ENCODE measurements at places on chromosomes 7 and 10. TPM values are rescaled to one million over a fixed set of nuclear protein-coding genes. Genes with fewer than 3 reads are reported as not detected.

ZNF804B gene
- total RNA-seq, result 0.23 TPM

MYH16 gene
- total RNA-seq, result not detected

KLHDC10 gene
- 24.9 TPM for total RNA-seq

OPALIN gene
- not detected for total RNA-seq

PAX4 gene
- not detected for total RNA-seq

AOAH gene
- total RNA-seq, result 0.59 TPM

SYT15B gene
- total RNA-seq, result 0.33 TPM

DNA sequence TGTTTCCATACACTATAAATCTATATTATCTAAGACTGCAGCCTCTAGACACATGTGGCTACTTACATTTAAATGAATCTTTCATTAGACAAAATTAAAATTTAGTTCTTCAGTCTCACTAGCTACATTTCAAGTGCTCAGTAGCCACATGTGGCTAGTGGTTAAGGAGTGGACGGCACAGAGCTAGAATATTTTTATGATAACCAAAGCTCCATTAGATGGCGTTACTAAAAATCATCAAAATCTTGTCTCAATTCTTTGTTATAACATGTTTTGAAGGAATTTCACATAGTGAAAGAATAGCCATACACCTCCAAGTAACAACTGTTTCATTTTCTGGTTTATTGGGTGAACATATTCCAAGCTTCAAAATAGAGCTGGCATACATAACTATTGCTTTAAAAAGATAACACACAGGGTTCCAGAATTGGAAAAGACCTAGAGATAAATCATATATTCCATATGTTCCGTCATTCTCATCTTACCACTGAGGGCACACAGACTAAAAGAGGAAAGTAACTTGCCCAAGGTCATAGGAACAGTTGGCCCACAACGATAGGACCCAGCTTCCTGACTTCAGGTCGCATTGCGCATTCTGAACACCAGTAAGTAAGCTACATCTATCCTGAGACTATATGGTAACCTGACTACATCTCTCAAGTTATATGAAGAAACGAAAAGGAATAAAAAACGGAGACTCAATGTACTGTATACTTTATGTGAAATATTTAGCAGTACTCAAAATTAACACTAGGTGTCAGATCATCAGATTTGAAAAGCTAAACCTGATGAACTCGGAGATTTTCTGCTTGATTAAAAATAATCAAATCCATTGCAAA is 66.6 kb downstream of the CAV1 start:
- no peak for DNase-seq

- DNase-seq, result no peak
Observed at GRCh38 chr7:50331564-50332208, 27.2 kb downstream of the IKZF1 start.

DNA sequence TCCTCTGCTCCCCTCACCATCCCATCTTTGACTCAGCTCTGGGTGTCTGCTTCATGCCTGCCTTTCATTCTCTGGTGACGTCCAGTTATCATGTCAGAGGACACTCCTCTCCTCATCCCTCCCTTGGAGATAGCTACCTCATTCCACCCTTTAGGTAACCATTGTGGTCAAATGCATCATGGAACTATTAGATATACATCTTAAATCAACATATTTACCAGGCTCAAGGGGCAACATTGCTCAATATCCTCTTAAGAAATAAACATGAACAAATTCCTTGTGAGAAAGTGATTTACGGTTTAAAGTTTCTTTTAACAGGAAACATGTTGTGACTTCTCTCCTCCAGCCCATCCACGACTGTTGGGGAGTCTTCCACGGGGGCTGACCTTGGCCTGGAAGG is 511.6 kb upstream of the IGFBP3 start:
- DNase-seq, result no peak

DNA sequence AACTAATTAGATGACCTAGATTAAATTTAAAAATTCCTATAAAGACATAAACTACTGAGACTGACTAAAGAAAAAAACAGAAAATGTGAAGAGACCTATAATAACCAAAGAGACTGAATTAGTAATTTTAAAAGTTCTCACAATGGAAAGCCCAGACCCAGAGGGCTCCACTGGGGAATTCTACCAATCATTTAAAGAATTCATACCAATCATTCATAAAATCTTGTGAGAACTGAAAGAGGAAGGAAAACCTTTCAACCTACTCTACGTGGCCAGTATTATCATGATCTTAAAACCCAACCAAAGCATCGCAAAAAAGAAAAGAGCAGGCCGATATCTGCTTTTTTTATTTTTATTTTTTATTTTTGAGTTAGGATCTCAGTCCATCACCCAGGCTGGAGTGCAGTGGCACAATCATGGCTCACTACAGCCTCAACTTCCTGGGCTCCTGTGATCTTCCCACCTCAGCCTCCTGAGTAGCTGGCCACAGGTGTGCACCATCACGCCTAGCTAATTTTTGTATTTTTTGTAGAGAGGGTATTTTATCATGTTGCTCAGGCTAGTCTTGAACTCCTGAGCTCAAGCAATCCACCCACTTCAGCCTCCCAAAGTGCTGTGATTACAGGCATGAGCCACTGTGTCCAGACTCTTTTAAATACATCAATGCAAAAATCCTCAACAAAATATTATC is 48.6 kb downstream of the DGKI start:
- no peak for DNase-seq

DNA sequence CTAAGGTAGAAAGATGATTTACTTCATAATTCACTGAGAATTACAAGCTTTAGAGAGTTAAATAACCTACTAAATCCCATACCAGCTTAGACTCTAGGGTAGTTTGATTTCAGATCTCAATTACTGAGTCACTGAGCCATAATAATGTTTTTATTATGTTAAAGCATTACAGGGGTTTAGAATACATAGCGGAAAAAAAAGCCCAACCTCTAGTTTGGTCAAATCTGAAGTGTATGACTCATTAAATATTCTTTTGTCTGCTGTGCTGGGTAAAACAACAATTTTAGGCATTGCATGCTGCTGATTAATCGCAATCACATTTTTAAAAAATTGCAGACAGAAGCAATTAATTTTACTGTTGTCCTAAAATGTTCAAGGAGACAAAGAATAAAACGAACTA is 48.5 kb downstream of the MALRD1 start:
- DNase-seq, result no peak

DNA sequence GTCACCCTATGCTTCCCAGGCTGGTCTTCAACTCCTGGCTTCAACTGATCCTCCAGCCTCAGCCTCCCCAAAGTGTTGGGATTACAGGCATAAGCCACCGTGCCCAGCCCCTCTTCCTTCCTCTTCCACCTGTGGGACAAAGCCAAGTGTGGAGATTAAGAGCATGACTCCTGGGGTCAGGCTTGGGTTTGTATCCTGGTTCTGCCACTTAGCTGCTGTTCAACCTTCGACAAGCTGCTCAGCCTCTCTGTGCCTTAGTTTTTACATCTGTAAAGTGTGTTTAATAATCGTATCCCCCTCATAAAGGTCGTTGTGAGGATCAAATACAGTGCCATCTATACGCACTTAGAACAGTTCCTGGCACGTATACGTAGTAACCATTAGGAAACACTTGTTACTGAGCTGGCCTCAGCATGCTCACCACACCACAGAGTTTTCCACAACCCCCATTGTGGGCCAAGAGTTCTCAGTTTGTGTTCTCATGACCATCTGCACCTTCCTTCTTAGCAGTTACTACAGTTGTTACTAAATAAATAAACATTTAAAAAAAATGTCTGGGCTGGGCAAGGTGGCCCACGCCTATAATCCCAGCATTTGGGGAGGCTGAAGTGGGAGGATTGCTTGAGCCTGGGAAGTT is 140.5 kb upstream of the BTBD16 start:
- no peak for DNase-seq

- no peak for DNase-seq
Observed at GRCh38 chr7:77738871-77739270, 42.6 kb downstream of the RSBN1L start.

GRCh38 chr10:97028126-97028831 is 157.5 kb downstream of the SLIT1 start:
- no peak for DNase-seq

DNA sequence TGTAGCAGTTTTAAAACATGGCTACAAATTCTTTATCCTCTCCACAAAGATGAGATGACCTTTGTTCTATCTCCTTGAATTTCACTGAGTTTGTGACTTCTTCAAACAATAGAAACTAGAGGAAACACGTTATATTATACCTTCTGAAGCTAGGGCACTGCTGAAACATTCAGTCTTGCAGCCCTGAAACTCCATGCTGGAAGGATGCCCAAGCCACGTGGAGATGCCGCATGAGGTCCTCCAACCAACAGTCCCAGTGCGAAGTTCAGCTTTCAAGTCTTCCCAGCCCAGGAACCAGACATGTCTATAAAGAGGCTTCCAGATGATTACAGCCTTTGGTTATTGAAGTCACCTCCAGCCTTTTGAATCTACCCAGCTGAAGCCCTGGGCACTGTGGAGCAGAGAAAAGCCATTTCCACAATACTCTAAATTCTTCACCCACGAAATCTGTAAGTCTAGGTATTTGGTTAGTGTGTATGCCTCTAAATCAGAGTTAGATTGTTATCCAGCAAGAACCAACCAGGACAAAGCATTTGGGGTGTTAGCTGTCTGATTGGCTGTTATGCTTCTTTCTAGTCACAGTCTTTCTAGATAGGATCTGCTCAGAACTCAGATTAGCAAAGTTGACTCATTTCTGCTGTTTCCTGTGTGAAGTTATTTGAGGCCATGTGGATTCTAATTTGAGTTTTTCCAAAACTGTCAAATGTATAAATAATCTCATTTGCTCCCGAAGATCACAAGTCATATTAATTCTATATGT is 186.5 kb upstream of the TMEM72 start:
- DNase-seq, result no peak

- DNase-seq, result no peak
Observed at GRCh38 chr10:112834751-112835181, 115.3 kb upstream of the TCF7L2 start.

- DNase-seq, result peak; percentile 99
Observed at GRCh38 chr7:73683056-73683787, at the start of the genes BUD23 and DNAJC30. Gene BUD23, plus strand, starts transcription at chr7:73683597. Its CDS starts 29 bp downstream, at chr7:73683626. Gene DNAJC30, minus strand, starts transcription at chr7:73683453. Its CDS starts 30 bp downstream, at chr7:73683423.

GRCh38 chr10:23198610-23198939 is 6.5 kb downstream of the PTF1A start:
- no peak for DNase-seq

- DNase-seq, result no peak
Observed at GRCh38 chr10:78925800-78926319, 142.9 kb upstream of the ZMIZ1 start.

DNA sequence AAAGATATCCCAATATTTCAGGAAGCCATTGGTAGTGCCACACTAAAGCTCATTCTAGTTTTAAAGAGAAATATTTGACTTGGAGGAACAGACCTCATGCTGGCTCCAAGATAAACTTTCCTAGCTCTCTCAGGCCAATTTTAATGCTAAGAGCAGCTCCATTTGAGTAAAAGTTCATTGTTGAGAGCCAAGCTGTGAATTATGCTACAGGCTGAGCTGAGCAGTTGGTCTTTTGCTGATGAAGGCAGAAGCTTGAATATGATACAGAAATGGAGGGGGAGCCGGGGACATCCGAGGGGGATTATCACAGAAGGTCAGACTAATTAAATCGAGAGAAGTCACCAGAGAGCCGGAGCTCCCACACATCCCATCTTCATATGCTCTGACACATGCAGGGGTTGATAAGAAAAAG is 175.7 kb upstream of the AUTS2 start:
- no peak for DNase-seq

DNA sequence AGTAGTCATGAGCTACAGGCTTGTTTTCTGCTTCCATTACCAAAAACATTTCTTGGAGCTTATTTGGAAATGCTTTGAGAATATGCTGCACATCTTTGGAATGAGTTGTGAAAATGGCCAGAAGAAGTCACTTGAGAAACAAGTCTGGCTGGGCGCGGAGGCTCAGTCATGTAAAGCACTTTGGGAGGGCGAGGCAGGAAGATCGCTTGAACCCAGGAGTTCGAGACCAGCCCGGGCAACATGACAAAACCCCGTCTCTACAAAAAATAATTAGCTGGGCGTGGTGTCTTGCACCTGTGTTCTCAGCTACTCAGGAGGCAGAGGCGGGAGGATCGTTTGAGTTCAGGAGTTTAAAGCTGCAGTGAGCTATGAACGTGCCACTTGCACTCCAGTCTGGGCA is 882 bp upstream of the CHCHD1 start:
- no peak for DNase-seq

DNA sequence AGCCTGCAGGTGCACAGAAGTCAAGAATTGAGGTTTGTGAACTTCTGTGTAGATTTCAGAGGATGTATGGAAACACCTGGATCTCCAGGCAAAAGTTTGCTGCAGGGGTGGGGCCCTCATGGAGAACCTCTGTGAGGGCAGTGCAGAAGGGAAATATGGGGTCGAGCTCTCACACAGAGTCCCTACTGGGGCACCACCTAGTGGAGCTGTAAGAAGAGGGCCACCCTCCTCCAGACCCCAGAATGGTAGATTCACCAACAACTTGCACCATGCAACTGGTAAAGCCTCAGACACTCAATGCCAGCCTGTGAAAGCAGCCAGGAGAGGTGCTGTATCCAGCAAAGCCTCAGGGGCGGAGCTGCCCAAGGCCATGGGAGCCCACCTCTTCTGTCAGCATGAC is 205.8 kb downstream of the CCSER2 start:
- DNase-seq, result no peak

GRCh38 chr7:15567036-15567435 is 5.2 kb upstream of the AGMO start:
- no peak for DNase-seq

DNA sequence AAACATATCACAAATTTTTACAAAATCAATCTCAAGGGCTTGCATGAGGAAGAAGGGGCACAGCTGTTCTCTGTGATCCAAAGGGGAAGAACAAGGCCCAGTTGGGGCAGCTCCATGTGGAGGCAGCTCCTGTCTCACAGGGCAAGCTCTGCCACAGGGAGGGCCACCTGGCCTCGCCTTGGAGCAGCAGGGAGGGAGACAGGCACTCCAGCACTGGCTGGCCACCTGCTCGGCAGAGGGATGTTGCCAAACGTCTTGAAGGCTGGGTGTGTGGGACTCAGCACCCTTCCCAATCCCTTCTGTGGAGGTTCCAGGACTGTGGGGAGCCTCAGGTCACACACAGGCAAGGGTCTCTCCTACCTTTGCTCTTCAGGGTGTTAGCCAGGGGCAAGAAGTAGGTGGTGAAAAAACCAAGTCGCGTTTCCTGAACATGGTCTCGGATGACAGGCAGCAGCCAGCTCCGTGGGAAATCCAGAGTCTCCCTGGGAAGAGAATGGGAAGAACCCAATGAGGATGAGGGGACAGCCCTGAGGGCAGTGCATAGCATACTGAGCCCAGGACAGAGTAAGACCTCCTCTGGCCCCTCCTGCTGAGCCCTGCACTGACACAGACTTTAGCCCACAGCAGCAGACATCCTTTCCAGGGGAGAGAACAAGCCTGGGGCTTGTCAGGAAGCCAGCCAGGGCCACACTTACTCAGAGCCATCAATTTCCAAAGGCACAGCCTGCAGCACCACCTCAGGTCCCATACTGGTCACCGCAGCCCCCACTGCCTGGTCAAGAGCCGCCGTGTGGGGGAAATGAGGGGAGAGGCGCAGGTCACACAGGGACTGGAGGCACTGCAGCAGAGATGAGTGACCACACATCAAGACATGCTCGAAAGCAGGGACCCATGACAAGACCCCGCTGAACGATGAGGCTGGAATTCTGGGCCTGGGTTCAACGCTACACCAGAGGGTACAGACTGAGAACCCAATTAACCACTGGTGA is 21.9 kb downstream of the RRP12 start:
- peak; percentile 48 for DNase-seq
